ENCODE measurements at places on chromosomes 2 and 18.

DNA sequence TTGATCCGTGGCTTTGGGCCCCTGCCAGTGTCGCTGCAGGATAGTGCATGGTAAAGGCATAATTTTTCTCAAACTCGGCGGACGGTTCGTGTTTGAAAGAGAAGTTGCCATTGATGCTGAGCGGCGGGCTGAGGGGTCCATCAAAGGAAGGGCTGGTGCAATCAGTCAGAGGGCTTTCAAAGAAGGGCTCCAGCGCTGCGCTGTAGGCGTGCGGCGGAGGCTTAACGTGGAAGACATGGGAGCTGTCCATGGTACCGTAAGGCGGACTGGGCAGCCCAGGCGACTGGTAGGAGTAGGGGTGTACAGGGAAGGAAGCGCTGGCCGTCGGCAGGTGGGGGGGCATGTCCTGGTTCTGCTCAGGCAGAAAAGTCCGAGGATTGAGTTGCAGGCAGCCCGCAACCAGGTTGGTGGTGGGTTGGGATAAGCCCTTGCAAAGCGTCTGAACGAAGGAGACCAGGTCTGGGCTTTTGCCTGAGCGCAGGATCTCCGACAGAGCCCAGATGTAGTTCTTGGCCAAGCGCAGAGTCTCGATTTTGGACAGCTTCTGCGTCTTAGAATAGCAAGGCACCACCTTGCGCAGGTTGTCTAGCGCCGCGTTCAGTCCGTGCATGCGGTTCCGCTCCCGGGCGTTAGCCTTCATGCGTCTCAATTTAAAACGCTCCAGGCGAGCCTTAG lies 2.3 kb downstream of the NEUROD1 start:
- DNase-seq = no peak

DNA sequence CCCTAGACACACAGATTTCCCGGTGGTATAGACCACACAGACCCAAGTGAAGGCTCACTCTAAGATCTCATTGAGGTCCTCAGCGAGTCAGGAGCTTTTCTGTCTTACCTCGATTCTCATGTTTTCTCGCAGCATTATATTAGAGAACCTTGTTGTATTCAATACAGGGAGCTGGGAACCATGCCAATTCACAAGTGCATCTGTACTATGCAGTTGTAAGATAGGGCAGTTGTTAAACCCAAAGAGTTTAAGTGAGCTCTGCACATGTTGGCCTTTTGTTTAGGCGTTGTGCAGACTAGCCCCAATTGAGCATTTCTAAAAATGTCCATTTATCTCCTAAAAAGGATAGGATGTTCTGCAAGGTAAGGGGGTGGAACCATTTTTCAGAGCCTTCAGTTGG lies 59.6 kb downstream of the FEZ2 start:
- DNase-seq = no peak

GRCh38 chr2:25414781-25415180 lies 73.1 kb upstream of the DNMT3A start:
- no peak for DNase-seq

DNA sequence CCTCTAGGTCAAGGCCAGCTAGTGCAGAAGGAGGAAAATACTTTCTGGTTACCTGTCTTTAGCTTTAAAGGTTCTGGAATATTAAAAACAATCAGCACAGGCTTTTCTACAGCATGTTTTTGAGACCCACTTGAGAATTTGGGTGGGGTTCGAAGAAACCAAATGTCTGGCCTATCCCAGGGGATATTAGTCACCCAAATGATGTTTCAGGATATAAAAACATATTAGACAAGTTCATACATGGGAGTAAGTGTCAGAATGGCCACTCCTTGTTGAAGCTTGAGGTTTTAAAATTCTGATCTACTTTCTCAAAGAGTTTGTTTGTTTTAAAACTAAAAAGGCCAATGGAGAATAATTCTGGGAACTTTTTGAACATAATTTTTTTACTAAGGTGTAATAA lies 158.6 kb upstream of the DLX2 start:
- no peak for DNase-seq

DNA sequence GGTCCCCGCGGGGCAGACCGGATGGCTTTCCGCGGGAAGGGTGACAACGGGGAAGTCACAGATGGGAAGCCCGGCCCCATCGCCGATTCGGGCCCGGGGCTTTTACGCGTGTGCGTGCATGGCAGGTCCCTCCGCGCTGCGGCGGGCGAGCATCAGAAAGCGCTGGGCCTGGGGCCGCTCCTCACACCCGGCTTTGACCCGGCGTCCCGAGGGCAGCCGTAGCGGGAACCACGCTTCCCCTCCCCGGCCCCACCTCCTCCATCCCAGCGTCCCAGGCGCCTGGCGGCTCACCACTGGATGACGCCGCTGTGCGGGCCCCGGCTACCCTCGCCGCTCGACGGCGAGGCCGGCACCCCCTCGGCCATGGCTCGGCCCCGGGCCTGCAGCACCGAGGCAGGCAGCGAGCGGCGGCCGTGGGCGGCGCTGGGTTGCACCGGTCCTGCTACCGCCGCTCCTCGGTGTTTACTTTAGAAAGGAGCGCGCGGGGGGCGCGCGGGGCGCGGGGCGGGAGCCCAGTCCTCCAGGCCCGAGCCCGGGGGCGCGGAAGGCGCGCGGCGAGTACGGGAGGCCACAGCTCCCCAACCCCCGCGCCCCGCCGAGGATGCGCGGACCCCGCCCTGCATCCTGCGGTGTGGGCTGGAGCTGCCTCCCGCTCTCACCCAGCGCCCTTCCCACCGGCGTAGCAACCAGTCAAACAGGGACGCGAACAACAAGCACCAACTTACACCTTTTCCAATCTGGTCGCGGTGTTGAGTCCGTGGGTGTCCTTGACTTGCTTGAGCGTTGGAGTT lies 806 bp downstream of the RFX8 start:
- no peak for DNase-seq

DNA sequence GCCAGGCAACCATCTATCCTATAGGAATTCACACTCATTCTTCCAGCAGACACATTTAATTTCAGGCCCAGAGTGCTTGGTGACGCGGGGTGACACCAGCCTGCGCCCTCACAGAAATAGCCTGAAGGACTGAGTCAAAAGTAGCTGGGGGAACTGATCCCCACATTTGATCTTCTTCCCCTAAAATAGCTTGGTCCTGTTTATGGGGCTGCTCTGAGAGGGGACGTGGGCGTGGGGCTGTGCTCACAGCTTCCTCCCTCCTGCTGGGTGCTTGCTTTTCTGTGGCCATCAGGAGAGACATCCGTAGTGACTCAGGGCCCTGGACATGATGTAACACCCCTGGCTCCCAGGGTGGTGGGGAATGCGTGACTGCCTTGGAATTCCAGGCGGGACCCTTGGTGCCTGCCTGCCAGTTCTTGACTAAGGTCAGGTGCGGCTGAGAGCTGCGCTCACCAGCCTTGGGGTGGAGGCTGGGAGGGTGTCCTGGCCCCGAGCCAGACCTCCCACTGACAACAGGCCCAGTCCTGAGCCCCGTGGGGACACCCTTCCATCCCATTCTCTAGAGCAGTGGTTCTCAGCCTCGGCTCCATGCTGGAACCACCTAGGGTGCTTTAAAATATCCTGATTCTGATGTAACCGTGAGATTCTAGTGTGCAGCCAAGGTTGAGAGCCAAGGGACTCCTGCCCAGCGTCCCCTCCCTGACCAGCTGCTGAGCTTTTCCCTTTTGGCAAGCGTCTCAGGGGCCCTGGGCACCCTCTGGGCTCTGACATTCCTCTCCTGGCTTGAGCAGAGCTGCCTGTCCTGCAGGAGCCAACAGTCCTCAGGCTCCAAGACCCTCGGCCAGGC lies 47.4 kb upstream of the SMAD7 start:
- DNase-seq = no peak

DNA sequence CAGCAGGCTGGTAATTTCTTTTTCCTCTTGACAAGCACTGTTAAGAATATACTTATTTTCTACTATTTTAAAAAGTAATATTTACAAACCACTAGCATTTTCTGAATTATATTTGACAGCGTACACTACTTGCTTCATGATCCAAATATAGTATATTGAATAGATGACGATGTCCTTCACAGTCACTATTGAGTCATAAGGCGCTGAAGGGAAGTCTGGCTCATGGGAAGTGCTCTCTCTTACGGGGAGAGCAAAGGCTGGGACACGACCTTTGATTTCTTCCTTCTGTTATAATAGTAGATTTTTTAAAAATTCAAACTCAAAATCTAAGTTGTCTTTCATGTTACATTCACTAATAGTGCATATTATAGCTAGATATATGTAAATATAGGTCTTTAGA lies 357.1 kb downstream of the SOCS6 start:
- no peak for DNase-seq

DNA sequence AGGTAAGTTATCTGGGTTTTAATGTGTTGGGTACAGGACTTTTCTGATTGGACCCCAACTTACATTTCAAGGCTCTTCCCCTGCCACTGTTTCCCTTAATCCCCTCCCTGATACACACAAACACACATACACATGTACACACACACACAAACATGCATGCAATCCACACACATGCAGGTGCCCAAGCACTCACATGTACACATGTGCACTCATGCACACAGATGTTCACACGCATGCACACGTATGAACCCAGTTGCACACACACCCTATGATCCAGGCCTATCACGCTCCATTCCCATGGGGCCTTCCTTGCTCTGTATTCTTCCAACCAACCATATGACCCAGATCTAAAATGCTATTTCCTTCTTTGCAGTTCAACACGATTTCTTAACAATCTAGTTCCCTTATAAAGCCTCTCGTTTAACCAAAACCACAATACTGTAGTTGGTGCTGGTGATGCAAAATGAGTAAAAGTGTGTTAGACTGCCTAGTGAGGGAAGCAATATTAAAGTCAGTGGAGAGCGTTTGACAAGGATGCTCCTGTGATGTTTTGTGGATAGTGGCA lies 11.1 kb downstream of the SERPINB8 start:
- DNase-seq = no peak

DNA sequence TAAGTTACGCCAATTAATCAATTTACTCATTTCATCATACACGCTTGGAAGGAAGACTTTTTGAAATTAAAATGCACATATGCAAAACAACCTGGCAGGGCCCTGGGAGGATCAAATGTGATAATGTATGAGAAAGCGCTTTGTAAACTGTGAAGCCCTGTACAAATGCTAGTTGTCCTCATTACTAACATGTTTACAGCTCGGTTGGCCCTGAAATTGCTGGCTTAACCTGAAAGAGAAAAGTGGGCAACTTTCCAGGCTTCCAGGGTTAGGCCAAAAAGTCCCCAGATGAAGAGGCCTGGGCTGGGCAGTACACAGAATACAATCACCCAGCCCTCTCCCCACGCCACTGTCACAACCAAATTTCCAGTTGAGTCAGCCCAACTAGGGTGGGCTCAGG lies 60.2 kb downstream of the DNMT3A start:
- DNase-seq = no peak

DNA sequence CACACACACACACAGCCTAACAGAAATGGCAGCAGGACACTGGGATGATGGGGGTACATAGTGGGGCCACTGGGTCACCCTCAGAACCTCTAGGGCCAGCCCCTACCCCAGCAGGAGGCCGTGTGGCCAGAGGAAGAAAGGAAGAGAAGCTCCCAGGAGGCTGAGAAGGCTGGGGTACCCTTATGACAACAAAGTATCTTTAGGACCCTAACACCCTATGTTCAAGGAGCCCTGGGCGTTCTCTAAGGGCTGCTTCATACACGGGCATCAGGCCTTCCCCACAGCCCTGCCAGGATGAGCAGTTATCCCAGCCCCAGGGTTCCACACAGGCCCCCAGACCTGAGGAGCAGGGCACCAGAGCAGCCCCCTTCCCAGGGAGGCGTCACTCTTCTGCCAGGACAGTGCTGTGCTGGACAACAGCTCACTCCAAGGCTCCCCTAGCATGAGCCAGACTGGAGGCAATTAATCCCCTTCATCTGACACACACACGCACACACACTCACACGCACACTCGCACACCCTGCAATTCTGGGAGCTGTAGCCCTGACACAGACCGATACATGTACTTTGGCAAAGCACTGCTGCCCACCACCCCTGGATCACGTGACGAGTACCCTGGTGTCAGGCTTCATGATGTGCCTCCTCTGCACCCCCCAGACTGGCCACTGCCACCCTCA lies 163.6 kb downstream of the TNS1 start:
- DNase-seq = no peak

DNA sequence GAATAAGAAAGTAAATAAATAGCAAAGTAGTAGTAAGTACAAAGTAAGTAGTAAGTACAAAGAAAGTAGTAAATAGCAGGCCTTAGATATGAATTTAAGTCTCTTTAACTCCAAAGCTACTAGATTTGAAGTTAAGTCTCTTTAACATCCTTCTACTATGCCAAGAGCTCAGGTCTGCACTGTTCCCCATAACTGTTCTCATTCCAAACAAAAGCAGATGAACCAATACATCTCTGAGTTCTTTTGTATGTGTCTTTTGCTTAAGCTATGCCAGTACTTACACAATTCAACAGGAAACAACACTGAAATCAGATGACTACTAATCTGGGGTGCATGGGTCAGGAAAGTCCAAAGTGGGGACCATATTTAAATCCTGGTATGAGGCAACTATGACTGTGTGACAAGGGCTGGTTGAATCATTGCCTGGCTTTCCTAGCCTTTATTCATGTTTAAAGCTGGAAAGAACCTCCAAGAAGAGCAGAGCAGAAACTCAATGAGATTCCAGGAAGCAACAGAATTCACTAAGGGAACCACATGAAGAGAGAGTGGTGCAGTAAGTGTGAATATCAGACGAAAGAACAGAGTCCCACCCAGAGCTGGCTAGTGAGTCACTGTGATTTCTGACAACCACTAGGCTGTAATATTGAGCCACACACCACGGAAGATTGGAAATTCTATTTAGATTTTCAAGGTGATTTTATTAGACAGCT lies 51.0 kb upstream of the CYP26B1 start:
- DNase-seq = no peak

DNA sequence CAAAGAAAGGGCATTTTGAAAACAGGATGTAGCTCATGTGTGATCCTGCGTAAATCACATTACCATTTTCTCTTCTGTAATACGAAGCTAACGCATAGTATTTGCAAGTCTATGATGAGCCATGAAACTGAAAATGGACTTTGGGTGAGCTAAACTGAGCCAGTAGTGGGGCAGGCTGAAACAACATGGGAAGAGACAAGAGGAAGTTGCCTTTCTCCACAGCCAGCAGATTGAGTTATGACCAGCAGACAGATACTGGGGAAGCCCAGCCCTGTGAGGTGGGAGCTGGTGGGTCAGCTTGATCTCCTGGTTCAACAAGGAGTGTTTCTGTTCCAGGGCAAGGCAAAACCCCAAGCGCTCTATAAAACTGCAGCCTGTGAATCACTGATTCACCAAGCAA lies 11.8 kb downstream of the CYRIA start:
- no peak for DNase-seq

GRCh38 chr2:111647359-111647758 lies 236.6 kb downstream of the ANAPC1 start:
- no peak for DNase-seq

DNA sequence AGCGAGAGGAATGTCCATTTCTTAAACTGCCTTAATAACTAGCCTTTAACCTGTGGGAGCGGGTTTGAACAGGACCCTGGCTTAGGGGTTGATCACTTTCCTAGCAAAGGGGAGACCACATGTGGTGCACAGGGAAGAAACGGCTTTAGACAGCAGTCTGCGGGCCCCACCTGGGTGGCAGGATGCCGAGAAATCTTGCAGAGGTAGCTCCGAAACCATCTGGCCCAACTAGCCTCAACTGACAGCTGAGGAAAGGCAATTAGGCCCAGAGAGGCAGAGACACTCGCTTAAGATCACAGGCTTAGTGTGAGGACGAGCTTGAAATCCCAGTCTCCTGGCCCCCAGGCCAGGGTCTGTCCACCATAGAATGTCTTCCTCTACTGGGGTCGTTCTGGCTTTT lies 89.8 kb downstream of the MRO start:
- DNase-seq = no peak

Data from effector memory CD4-positive, alpha-beta T cell (primary cell).